ENCODE measurements at places on chromosomes 11 and 22. TPM values are rescaled to one million over a fixed set of nuclear protein-coding genes. Genes with fewer than 3 reads are reported as not detected.

DNA sequence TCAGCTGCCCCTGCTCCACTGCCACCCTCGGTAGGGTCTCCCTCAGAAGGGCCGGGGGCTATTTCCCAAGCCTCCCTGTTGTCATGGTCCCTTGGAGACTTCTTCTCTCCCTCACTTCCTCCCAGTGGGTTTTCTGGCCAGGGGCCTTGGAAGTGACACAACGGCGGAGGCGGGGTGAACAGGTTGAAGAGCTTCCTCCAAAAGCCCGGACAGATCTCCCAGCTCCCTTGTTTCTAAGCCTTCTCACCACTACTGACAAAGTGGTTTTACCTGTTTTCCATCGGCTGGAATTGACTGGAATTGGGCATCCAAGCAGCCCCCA is 14.5 kb downstream of the MYH9 start:
- H3K27me3 ChIP-seq = no peaks in the 10 kb centered on the region
- H3K36me3 ChIP-seq = peaks cover 42% of the 10 kb centered on the region
- DNase-seq = no peak
- H3K4me1 ChIP-seq = peaks cover 87% of the 10 kb centered on the region

GRCh38 chr22:27866135-27867084 is 52.6 kb downstream of the PITPNB start:
- H3K36me3 ChIP-seq = peaks cover 14% of the 10 kb centered on the region
- H3K27ac ChIP-seq = no peak overlapping the region

DNA sequence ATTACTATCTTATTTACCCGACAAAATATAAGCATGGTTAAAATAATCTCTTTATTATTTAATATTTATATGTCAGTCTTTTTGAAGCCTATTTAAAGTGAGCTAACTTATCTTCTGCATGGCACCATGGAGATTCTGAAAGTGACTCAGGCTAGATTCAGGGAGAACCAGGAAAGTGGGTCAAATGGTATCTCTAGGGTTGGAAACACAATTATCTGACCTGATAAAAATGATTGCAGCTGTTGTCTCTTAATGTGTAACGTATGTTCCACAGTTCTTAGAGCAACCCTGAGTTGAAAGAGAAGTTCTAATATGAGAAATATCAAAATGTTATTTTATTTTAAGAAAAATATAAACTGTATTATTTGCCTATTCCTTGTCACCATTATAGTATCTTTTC is 143.1 kb upstream of the CARD18 start:
- H3K27ac ChIP-seq = no peak overlapping the region
- no peaks in the 10 kb centered on the region for H3K4me1 ChIP-seq
- H3K36me3 ChIP-seq = no peaks in the 10 kb centered on the region
- peaks cover 5% of the 10 kb centered on the region for H3K27me3 ChIP-seq

GRCh38 chr11:32575070-32575469 is 8.6 kb upstream of the EIF3M start:
- no peak overlapping the region for H3K4me3 ChIP-seq
- DNase-seq = no peak
- H3K36me3 ChIP-seq = no peaks in the 10 kb centered on the region
- H3K27ac ChIP-seq = no peak overlapping the region
- H3K27me3 ChIP-seq = peaks cover 4% of the 10 kb centered on the region

DNA sequence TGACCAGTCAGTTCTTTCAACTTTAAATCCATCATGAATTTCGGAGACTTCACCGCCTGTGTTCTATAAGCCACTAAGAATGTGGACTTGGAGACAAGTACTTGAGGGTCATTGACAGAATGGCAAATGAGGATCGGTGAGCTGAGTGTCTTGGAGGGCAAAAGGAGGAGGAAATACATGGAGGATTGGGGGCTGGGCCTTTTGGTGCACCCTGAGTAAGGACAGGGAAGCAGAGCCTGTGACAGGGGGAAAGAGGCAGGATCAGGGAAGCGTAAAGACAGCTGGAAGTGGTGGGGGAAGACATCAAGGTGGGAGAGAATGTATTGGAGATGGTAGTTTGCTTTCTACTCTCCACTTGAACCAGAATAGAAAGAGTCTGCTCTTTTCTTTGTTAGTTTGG is 70.4 kb upstream of the MTMR2 start:
- no peaks in the 10 kb centered on the region for H3K27me3 ChIP-seq
- DNase-seq = no peak
- H3K36me3 ChIP-seq = peaks cover 28% of the 10 kb centered on the region
- H3K27ac ChIP-seq = no peak overlapping the region
- peaks cover 5% of the 10 kb centered on the region for H3K4me1 ChIP-seq

DNA sequence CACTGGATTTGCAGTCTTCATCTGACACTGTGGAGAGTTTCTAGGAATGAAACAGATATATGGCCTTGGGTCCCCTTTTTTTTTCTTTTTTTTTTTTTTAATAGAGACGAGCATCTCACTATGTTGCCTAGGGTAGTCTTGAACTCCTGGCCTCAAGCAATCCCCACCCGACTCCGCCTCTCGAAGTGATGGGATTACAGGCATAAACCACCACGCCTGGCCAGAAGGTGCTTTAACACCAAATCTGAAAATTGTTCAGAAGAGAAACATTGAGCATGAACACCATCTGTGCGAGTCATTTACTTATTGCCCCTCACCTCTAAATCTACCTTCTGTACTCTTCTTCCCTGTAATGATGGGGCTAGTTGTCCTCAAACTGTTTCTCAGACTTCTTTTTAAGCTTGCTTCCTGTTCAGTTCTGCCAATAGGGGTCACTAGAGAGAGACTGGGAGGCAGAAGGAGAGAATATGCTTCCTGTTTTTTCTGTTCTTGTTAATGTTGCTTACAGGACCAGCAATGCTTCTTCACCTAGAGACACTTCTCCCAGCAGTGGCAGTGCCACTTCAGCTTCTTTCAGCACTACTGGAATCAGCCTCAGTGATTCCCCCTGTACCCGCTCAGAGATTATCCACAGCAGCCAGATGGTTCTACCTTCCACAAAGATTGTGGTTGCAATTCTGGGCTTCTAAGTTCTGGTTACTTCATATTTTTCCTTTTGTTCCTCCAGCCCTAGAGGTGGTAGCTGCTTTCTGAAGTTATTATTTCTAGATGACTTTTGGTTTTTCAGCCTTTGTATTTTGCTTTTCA is 20.8 kb upstream of the ZBED5 start:
- no peak overlapping the region for H3K4me3 ChIP-seq
- peaks cover 11% of the 10 kb centered on the region for H3K36me3 ChIP-seq
- DNase-seq = no peak
- H3K4me1 ChIP-seq = peaks cover 5% of the 10 kb centered on the region
- no peaks in the 10 kb centered on the region for H3K27me3 ChIP-seq
- H3K27ac ChIP-seq = no peak overlapping the region

GRCh38 chr22:27896245-27896644 is 22.8 kb downstream of the PITPNB start:
- H3K27me3 ChIP-seq = no peaks in the 10 kb centered on the region
- H3K27ac ChIP-seq = no peak overlapping the region
- DNase-seq = no peak
- peaks cover 33% of the 10 kb centered on the region for H3K36me3 ChIP-seq

Gene GAL3ST3
- 0.14 TPM for total RNA-seq

Gene SCN4B
- 0.17 TPM for total RNA-seq

Gene C11orf97
- total RNA-seq = not detected

Gene RTN4RL2
- 0.96 TPM for total RNA-seq

Gene MRGPRX3
- not detected for total RNA-seq

Gene GP1BB
- total RNA-seq = not detected
